T-helper 17 cell (primary cell): ENCODE measurements at places on chromosomes 1 and 21. TPM values are rescaled to one million over a fixed set of nuclear protein-coding genes. Genes with fewer than 3 reads are reported as not detected.

The NGF gene
- not detected for total RNA-seq

The MPZL1 gene
- total RNA-seq = 4.2 TPM

The SLC25A34 gene
- total RNA-seq = 1.9 TPM

The SMYD3 gene
- total RNA-seq = 31.5 TPM

The OR2AK2 gene
- total RNA-seq = 0.37 TPM

The ESPN gene
- 13.2 TPM for total RNA-seq

The OR2M3 gene
- total RNA-seq = not detected

The AMY1A gene
- total RNA-seq = not detected

The TMEM82 gene
- not detected for total RNA-seq

The KCNJ9 gene
- total RNA-seq = not detected

The TTC22 gene
- total RNA-seq = 11.2 TPM

The KRTAP8-1 gene
- not detected for total RNA-seq

The NUP210L gene
- 0.07 TPM for total RNA-seq

The OVAAL gene
- total RNA-seq = not detected

The MAP1LC3C gene
- not detected for total RNA-seq

The WNT4 gene
- not detected for total RNA-seq

The TATDN3 gene
- total RNA-seq = 16.2 TPM

The C1orf210 gene
- total RNA-seq = not detected

The GNPAT gene
- 16.4 TPM for total RNA-seq

The PKLR gene
- not detected for total RNA-seq

The CACHD1 gene
- total RNA-seq = 0.05 TPM

The SPRR2G gene
- total RNA-seq = not detected

The GUCA2A gene
- not detected for total RNA-seq

The LAD1 gene
- not detected for total RNA-seq
